ENCODE measurements at places on chromosomes 1 and 21.

DNA sequence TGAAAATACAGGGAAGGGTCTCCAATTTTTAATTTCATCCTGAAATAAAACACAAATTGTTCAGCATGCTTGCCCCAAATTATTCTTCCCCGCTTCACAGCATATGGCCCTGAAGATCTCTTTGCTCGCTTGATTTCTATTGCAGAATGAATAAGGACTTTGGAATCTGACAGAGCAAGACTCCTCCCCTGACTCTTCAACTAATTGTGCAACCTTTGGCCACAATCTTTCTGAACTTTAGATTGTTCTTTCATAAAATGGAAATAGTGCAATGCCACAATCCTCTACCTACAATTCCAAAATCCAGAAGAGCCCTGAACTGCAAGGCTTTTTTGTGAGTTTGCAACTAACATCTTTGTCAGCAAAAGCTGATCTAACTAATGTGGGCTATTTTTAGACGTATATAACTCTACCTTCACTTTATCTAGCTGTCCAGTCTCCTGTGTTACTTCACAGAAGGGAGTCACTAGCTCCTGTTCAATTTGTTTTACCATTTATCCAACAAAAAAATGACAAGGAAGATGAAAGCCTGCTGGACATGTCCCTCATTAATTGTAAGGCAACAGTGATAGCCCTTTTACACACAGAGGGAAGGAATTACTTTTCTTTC lies 13.4 kb downstream of the RNASEL start:
- no peak for DNase-seq

DNA sequence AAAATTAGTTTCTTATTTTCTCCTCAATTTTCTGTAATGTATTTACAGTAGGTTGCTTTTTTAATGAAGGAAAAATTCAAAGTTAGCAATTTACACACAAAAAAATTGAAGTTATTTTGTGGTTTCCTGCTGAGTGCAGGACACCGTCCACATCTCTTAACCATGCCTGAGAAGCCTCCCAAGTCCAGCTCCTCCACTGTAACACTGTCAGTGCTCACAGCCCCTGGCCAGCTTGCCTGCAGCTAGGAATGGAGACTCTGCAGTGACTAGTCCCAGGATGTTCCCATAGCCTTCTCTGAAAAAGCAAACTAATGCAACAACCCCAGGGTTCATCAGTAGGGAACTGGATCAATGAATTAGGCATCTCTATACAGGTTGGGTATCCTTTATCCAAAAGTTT lies 3.5 kb downstream of the A3GALT2 start:
- DNase-seq, result no peak

GRCh38 chr1:70083519-70083918 lies 121.9 kb downstream of the LRRC40 start:
- DNase-seq, result peak; percentile 74

- DNase-seq, result no peak
Measured at GRCh38 chr1:34131396-34132160, 33.5 kb downstream of the CSMD2 start.

- peak; percentile 42 for DNase-seq
Measured at GRCh38 chr1:223670458-223671159, 5.1 kb upstream of the CAPN8 start.

All from OCI-M1 (cell line).